ENCODE measurements at places on chromosomes 6 and 20.

DNA sequence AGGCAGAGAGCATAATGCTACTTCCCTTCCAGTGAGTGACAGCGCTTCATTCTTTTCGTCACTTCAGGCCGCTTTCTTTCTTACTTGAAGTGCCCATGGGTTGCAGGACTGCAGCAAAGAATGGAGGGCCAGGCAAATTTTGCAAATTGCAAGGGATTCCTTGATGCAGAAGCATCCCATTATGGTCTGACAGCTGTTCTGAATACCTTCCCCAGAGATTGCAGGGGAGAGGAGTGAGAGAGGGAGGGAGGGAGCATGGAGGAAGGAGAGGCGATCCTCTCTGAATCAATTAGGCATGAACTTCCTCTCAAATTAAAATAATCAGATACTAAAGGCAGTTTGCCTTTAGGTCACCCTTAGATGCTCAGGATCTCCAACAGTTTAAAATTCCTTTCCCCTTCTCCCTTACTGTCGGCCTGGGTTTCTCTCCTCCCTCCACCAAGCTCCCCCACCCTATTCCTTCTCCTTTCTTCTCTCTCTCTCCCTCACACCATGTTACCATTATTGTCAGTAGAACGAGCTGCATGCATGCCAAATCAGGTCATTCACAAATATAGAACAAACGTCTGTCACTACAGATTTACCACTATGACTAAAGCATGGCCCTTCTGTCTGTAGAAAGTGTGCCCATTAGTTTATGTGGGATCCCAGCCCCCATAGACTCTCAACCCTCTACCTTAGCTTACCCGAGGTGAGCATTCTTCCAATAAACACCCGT is 289.2 kb downstream of the CD83 start:
- no peak for DNase-seq

- no peak for DNase-seq
Measured at GRCh38 chr6:42426191-42426590, 25.5 kb downstream of the TRERF1 start.

- DNase-seq, result no peak
Measured at GRCh38 chr6:121614115-121614514, 178.7 kb downstream of the GJA1 start.

DNA sequence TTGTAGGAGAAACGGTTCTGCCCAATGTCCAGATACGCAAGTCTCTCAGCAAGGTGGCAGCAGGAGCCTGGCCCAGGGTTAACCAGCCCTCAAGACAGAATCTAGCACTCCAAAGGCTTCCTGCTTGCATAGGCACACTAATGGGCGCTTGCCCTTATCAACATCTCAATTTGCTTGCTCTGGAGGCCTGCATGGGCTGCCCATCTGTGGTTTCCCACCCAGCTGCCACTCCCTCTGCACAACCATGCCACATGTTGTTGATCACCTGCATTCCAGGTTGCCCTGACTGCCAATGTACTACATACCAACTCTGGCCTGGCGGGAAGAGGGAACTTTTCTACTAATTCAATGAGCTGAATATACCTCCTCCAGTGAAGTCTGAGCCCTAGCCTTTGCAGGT is 74.6 kb downstream of the ATG5 start:
- no peak for DNase-seq

GRCh38 chr6:6870921-6871320 is 236.8 kb upstream of the RREB1 start:
- no peak for DNase-seq

DNA sequence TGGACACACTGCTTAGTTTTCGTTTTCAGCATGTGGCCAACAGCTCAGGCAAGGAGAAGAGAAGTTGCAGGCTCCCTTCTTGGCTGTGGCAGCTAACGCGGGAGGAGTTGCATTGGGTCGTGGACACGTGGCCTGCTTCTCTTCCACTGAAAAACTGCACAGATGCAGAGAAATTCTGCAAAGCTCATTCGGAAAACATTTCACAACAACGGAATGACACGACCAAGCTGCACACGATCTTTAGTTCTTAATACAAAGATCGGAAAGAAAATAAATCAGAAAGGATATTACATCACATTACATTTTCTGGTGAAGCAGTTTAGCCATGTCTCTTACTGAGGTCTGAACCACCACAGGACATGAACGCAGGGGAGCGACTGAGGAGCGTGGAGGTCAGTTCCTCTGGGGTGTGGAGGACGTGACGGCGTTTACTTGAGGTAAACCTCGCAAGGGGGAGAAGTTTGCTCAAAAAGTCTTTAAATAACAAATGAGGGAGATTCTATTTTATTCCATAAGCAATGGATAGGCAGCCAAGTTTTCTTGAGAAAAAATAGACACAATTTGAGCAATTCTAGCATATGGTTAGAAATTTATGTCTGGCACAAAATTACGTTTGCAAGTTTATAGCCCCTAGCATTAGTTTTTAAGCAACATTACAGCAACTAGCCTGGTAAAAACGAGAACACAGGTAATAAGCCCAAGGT is 178.3 kb downstream of the THBS2 start:
- no peak for DNase-seq

- DNase-seq, result no peak
Measured at GRCh38 chr6:129667034-129667433, 42.9 kb downstream of the ARHGAP18 start.

DNA sequence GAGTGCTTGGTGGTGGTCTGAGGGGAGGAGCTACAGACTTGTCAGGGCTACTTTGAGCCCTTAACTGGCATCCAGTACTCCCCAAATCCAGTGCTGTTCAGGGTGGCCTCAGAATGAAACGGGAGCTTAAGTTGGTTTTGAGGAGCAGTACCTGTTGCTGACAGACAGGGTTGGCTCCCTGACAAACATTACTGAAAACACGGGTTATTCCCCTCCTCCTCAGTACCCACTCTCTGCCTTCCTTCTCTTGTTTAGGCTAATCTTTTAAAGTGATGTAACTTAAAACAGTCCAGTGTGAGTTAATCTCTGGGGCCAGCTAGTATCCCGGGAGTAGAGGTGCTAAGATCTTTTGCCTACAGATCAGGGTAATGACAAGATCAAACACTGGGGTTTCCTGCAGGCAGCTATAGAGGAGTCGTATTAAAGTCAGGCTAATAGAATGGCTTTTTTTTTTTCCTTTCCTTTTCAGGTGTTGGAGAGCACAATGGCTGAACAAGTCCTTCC is 3.7 kb downstream of the TNFAIP3 start:
- no peak for DNase-seq

GRCh38 chr6:33312361-33313104 is 1.3 kb downstream of the TAPBP start:
- DNase-seq, result peak; percentile 76

- no peak for DNase-seq
Measured at GRCh38 chr6:65505736-65506135, 201.3 kb downstream of the EYS start.

DNA sequence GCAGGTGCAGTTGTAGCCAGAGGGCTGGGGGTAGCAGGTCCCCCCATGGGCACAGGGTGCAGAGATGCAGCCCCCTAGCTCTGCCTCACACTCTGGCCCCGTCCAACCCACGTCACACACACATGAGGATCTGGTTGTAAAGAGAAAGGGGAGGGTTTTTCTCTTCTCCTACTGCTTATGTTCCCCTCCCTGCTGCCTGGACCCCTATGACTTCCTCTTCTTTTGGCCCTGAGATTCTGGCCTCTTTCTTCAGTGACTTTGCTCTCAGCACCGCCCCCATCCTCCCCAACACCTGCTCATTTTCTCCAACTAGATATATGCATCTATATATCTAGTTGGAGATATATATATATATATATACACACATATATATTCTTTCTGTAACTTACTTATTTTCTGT is 9.7 kb downstream of the NOTCH4 start:
- no peak for DNase-seq

DNA sequence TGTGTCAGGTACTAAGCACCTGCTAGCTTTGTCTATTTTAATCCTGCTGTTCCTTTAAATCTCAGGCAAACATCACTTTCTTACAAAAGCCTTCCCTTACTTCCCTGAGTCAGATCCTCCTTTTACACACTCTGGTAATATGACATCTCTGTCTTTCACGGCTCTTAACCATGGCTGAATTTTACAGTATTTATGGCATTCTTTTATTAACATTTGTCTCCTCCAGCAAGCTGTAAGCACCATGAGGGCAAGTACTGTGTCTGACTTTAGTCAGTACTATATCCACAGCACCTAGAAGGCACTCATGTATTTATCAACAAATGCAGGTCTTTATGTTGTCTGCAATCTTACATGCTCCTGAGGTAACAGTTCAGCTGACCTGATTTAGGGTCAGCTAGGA is 33.7 kb upstream of the HBS1L start:
- no peak for DNase-seq

DNA sequence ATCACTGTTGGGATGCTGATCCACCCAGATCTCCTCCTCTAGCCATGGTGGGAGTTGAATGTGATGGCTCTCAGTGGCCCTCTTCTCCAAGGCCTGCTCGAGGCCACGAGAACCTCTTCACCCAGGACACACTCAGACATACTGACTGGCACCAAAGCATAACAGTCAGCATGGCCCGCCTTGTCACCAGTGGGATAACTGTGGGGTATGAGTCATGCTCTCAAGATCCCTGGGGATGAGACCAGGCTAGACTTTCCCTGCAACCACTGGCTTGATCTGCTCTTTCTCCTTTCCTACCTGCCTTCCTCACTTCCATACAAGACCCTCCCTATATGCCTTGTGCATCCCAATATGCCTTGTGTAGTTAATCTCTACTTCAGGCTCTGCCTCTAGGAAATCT is 66.8 kb downstream of the RIN2 start:
- DNase-seq, result no peak

DNA sequence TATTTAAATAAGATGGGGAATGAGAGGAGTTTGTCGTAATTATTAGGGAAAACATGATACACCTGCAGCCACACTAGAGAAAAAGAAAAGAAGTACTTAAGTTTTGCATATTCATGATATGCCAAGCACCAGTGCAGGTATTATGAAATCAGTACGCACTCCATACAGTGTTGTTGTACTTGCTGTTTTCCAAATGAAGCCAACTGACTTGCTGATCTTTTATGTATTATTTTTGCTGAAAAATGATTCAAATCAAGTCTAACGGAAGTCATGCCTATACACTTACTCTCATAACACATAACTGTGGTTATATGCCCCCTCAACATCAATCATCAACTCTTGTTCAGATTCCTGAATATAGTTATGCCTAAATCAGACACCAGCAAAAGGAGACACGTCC is 584.9 kb upstream of the EYS start:
- DNase-seq, result no peak

DNA sequence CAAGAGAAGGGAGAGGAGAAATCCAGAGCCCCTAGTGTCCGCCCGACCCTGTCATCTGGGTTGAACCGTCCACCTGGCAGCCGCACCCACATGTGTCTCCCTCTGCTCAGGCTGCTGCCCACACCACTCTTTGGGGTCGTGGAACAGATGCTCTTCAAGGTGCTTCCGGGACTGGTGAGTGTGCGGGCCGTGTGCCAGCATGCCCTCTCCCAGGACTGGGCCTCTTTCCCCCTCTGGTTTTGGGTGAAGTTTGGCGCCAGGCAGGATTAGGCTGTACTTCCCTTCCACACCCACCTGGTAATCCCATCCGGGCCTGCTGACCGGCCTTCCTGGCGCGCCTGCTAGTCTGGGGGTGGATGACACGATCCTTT is 7.9 kb downstream of the BPIFB3 start:
- no peak for DNase-seq

GRCh38 chr20:56376331-56376730 is 15.7 kb downstream of the AURKA start:
- DNase-seq, result no peak

DNA sequence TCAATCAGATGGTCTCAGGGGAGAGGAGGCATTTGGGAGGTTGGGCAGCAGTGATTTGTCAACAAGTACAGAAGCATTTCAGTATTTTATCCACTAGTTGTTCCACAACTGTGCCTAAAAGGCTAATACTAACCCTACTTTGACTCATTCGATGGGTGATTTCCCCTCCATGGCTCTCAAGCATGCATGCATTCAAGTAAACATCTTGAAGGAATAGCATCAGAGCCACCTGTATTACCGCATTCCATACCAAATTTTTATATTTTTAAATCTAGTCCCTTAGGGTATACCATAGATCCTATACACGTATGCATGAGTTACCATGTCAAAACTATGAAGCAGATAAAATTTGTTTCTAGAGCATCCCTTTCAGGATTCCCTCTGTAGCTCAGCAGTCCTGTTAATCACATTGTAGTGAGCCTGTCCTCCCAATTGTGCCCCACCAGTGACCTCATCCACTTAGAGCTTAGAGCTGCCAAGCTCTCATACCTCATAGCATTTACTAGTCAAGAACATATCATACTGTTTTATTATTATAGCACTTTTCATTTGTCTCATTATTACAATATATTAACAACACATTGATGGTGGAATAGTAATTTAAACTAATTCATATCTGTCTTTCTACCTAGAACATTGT is 213.8 kb downstream of the LAMA2 start:
- no peak for DNase-seq

- DNase-seq, result no peak
Measured at GRCh38 chr20:2398449-2398848, 17.7 kb downstream of the TGM6 start.

DNA sequence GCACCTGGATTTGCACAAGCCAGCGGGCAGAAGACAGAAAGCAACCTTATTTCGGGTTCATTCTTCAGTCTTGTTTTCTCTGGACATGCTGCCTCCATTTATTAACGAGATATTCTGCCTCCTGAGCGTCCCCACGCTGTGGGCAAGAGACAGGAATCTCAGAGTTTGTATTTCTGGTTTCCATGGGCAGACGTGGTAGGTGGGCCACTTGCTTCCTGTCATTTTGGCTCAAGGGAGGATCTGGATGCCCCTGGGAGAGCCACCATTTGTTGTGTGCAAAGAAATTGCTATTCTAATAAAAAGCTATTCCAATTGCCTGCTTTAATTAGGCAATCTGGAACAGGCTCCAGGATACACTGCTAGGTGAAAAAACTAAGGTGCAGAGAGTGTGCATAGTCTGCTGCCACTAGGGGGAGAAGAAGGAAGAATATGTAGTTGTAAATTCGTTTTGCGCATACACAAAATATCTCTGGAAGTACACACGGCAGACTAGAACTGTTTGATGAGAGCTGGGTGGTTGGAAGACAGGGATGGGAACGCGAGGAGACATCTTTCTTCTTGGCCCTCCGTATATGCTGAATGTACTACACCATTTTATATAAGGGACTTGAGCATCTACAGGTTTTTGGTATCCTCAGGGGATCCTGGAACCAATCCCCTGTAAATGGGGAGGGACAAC is 30.1 kb upstream of the SLC16A10 start:
- no peak for DNase-seq

DNA sequence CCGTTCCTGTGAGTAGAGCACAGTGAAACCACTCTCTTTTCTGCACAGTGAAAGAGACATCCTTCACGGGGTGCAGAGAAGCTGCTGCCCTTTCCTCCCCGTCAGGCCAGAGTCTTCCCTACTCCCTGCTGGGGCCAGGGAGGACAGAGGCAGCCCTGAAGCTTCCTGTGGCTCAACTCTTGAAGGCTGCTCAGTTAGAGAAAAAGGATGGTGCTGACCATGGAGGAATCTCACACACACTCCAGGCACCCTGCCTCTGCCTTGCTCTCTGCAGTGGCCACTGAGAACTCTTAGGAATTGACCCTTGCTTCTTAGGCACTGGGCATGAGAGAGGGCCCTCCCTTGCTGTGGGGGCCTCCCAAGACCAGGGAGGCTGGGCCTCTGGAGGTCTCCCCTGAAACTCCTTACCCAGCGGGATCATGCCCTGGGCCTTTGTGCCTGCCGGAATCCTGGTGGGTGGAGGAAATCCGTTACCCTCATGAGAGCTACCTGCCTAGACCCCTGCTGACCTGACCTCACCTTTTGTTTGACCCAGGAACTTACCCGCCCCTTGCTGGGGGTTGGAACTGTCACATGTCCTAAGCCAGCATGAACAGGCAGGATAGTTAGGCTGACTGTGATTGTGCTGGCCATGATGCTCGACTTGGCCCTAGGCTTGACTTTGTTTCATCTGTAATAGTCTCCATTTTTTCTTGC is 65.0 kb upstream of the CD93 start:
- no peak for DNase-seq

Measured in T-helper 17 cell (primary cell).